NCI-H460 (cell line): ENCODE measurements at places on chromosomes 5 and 9. TPM values are rescaled to one million over a fixed set of nuclear protein-coding genes. Genes with fewer than 3 reads are reported as not detected.
A peak's percentile ranks its signal among the peaks of the same experiment; 100 is the strongest.

DNA sequence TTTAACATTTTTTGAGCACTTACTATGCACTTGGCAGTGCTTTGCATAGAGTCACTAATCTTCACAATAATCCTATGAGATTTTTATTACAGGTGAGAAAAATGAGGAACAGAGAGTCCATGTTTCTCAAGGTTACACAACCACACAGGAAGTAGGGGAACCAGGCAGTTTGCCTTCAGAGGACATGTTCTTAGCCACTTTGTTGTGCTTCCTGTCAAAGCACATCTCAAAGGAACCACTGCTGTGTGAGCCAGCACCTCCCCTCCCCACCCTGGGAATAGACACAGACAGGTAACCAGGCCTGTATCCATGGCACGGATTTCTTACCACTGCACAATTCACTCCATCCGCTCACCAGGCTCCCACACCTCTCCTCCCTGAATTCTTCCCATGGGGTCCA, 6.3 kb upstream of the DNAJB5 start:
- no peak for DNase-seq

DNA sequence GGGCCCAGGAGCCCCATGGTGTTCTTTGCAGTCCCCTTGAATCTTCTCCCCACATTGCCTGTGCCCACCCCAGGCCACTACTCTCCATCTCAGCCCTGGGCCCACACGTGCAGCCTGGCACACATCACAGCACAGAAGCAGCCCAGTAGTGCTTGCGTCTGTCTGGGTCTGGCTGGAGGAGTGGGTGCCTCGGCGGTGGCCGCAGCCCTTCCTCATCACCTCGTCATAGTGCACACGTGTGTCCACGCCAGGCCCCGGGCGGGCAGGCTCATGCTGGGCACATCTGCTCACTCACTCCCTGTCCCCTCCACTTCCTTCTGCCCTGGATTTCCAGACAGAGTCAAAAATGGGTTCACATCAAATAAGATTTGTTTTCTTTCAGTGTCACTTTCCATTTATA, 33.3 kb downstream of the FGF1 start:
- DNase-seq, result no peak

- DNase-seq, result no peak
Observed at GRCh38 chr5:14915291-14915952, 43.8 kb upstream of the ANKH start.

GRCh38 chr9:93091453-93092081, 4.5 kb upstream of the CARD19 start:
- no peak for DNase-seq

DNA sequence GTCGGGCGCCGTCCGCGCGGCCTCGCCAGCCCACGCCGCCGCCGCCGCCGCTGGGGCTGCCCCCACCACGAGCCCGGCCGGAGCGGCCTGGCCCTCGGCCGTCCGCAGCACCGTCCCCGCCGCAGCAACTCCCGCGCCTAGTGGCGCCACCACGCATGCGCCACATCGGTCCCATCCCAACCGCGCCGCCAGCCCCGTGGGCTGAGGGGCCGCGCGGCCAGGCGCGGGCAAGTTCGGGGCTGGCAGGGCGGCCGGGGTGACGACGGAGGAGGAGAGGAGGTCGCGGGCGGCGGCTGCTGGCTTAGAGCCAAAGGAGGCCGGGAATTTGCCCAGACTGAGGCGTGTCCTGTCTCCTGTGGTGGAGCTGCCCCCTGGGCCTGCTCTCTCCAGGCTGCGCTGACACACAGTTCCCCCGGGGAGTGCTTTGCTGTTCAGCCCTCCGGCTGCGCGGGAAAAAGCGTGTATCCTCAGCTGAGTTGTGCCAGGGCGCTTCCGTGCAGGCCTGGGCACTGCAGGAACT, at the start of gene TUSC1:
Gene TUSC1 (minus strand): TSS at position 298 of the 520 bp plus-strand sequence. CDS start 132 bp downstream, at position 166.
- DNase-seq, result peak; percentile 72

The CATSPER3 gene
- 0.17 and 0.40 TPM in 2 replicates for total RNA-seq

DNA sequence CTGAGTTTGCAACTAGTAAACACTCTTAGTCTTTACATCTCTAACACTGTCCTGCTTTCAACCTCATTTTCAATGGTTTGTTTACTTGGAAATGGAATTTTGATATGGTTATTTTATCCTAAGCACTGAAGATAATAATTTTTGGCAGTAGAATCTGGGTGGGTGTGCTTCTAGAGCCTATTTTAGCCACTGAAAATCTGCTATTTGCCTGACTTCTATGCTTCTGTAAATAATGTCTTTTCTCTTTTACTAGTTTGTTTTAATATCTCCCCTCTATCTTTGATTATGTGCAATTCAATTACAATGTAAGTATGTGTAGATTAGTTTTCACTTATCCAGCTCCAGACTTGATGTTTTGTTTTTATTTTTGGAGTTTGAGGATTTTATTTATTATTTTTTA, 197.5 kb downstream of the TUSC1 start:
- no peak for DNase-seq

GRCh38 chr5:141392429-141393198, at the start of gene PCDHGA8:
Gene PCDHGA8, plus strand, starts transcription at chr5:141392633. Its CDS starts 181 bp downstream, at chr5:141392814.
- DNase-seq, result no peak

DNA sequence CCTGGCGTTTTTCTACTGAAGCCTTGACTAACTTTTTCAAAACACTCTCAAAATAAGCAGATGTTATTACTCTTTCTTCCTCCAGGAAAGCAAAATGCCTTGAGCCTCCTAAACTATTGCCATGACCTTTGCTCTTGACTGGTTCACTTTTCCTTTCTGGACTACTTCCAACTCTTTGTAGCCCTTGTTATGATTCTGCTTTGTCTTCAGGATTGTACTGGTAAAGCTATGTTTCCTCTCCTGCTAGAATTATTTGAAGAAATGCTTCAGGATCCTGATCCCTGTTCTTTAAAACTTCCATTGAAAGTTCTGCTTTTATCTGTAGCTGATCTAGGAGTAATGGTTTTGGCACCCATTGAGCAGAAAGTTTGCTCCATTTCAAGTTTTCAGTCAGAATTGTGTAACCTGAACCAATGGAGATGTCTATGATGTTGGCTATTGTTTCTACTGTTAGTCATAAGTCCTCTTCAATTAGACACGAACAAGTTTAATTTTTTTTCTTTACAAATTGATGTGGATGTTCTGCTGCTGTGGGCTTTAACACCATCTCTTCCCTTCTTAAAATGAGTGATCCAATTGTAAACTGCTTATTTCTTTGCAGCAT, 1356.4 kb downstream of the EFNA5 start:
- no peak for DNase-seq

DNA sequence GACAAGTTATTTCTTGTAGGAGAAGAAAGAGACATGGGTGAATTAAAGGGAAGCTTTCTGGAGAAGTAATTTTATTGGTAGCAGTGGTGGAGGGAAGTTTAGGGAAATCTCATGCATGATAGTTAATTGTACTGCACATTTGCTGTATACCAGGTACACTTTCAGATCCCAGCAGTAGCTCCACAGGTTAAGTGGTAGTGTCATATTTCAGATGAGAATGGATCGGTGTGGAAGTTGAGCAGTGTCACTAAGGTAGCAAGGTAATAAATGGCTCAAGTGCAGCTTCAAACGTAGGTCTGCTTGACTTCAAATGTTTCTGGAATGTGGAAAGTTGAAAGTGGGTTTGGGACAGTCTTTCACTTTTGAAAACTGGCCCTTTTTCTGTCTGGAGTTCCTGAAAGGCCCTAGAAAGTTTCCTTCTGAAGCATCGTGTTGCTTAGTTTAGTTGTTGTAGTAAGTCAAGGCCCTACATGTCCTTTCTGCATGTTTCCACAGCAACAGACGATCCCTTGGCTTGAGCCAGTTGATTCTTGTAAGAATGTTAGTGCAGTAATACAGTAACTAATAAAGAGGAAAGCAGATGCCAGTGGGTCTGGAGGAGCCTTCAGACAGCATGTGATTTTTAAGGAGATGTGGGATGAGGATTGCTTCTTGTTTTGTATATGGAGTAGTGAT, 3.7 kb downstream of the CLTA start:
- no peak for DNase-seq

- DNase-seq, result peak; percentile 86
Observed at GRCh38 chr9:86126998-86127972, 27.9 kb upstream of the GOLM1 start.

The HEMGN gene
- not detected in 2 replicates for total RNA-seq

The PAEP gene
- total RNA-seq, result 2.9 and 3.7 TPM in 2 replicates

GRCh38 chr9:4235871-4236804, 63.7 kb downstream of the GLIS3 start:
- no peak for DNase-seq

DNA sequence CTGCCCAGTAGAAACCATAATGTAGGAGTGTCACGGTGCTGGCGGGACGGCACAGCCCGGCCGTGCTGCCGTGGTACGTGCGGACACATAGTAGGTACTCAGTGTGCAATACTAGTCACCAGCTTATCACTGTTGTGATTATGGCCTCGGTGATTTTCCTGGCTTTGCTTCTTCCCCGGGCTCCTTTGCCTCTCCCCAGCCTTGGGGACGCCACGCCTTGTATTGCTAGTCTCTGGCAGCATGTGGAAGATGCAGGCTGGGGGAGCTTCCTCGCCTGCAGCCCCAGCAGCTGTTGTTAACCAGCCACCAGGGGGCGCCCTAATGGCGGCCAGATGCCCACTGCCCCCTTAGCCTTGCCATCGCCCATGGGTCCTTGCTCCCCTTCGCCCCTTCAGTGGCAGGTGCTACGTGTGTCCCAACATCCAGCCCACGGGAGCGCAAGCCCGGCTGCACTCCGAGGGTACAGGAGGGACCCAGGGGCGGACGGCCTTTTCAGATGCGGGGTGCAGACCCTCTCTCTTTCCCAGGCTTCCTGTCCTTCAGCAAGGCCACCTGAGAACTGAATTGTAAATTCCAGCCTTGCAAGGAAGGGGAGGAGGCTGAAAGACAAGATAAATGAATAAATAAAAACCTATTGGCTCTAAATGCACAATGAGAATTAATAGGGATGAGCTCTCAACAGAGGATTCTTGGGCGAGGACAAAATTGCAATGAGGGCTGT, 8.0 kb downstream of the NTNG2 start:
- peak; percentile 48 for DNase-seq

DNA sequence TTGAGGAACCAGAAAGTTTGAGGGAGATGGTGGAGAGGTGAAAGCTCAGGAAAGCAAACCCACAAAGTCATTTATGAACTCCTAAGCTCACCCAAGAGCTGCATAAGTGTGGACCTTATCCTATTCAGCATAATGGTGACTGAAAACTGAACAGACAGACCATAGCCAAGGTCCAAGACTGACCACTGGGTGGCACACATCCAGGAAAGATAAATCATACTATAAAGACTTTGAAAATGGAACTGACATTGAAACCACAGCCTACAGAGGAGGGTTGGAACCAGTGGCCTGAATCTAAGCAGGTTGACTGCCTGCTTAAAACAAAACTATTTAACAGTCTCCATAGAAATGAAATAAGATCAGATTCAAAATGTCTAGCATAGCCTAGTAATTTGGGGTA, 121.0 kb upstream of the RGS7BP start:
- peak; percentile 13 for DNase-seq

- DNase-seq, result no peak
Observed at GRCh38 chr5:55416306-55416705, 108.5 kb downstream of the MTREX start.

GRCh38 chr5:149114403-149115312, 26.6 kb upstream of the ABLIM3 start:
- peak; percentile 74 for DNase-seq

GRCh38 chr9:86521322-86521721, 167.1 kb upstream of the TUT7 start:
- no peak for DNase-seq

The BTNL9 gene
- total RNA-seq, result 1.0 TPM in 2 replicates

GRCh38 chr9:114570742-114571141, 16.8 kb upstream of the ATP6V1G1 start:
- DNase-seq, result no peak

DNA sequence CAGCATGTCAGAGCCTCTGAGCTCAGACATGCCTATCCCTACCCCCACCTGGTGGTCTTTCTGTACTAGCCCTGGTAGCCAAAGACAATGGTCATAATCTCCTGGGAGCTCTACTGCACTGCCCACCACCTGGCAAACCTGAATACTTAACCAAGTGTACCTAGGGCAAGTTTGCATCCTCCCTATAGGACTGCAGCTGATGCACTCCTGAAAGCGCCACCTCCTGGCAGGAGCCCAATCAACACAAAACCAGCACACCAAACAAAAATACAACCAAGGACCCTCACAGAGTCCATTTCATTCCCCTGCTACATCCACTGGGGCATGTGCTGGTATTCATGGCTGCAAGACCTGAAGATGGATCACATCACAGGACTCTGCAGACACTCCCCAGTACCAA, 14.8 kb upstream of the FAM174A start:
- DNase-seq, result no peak

DNA sequence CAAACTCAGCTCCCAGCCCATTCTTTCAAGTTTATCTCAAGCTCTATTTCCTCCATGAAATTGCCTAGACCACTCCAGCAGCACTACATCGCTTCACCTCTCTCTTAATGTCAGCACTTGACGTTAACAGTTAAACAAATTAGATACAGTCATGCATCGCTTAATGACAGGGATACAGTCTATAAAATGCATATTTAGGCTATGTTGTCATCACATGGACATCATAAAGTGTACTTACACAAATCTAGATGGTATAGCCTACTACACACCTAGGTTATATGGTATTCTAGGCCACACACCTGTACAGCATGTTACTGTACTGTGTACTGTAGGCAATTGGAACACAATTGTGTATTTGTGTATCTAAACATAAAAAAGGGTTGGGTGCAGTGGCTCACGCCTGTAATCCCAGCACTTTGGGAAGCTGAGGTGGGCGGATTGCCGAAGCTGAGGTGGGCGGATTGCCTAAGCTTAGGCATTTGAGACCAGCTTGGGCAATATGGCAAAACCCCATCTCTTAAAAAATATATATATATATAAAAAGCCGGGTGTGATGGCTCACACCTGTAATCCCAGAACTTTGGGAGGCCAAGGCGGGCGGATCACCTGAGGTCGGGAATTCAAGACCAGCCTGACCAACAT, 13.4 kb upstream of the PCSK5 start:
- DNase-seq, result no peak
